Activated CD4-positive, alpha-beta T cell treated with anti-CD3 and anti-CD28 coated beads for 4 hours (primary cell): ENCODE measurements at places on chromosomes 16 and 17.
A peak's percentile ranks its signal among the peaks of the same experiment; 100 is the strongest.

- DNase-seq, result no peak
These were observed 13.4 kb downstream of the CCDC102A start for GRCh38 chr16:57522960-57523359.

GRCh38 chr16:23801378-23801777 lies 34.4 kb upstream of the PRKCB start:
- DNase-seq, result peak; percentile 80

DNA sequence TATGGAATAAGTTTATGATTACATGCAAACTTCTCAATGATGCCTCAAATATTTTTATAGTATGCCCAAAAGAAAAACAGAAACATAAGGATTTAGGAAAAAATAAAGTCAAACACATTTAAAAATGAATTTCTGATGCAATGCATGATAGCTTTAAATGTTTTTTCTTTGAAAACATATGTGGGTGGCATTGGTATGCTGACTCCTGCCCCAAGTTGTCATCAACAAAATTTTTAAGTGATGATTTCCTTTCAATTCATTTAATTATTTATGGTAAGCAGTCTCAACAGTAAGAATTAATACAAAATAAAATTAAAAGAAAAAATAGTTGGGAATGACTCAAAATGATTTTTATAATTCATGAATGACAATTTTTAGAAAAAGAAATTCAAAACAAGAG lies 104.9 kb downstream of the CEP112 start:
- DNase-seq, result no peak

- DNase-seq, result no peak
These were observed 3.1 kb downstream of the EPX start for GRCh38 chr17:58195518-58196123.

DNA sequence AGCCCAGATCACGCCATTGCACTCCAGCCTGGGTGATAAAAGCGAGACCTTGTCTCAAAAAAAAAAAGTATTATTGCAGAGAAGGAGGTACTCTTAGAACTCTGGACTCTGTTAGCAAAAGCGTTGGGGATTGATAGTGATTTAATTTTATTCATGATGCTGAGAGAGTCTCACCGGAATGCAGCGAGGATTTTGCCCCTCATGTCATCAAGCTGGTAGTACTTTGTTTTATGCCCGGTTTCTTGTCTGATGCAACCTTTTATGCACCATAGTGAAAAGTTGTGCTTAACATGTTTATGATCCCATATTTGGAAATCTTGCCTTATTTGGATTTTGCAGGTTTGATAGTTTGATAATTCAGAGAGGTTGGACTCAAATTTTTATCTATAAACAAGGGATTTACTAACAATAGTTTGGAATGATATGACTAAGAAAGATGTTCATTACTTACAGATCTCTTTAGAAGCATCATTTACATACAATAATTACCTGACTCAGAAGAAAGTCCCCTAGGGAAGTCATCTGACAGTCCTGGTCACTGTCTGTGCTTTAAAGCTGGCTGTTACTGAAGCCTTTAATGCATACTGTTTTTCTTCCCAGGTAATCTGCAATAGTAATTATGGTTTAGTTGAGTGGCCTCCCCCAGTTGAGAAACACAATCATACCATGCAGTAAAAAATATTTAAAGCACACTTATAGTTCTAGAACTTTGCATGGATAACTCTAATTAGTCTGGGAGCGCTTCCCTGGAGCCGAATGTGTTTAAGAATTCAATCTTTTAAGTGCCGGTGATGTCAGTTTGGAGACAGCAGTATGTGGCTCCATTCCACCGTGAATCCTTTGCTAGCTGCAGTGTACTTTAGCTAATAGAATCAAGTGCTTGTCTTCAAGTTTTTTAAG lies 120.9 kb downstream of the PRKCA start:
- DNase-seq, result no peak

- DNase-seq, result no peak
These were observed 23.1 kb upstream of the DNAH17 start for GRCh38 chr17:78600181-78600721.

GRCh38 chr16:27543801-27544200 lies 5.9 kb downstream of the GTF3C1 start:
- no peak for DNase-seq

DNA sequence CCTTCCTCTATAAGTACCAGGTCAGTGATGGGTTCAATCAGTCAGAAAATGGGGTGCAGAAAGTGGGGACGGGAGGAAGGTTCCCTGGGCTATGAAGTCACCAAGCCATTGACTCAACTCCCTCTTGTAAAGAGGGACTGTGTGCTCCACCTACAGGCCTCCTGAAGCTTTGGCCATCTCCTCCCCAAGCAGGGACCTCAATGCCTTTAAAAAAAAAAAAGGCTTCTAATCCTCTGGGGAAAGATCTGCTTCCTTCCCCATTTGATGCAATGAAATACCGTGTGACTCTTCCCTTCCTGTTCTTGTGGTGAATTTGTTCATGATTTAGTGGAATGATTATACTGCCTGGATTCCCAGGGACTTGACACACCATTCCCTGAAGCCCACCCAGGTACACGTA lies 30.8 kb downstream of the VWA3A start:
- DNase-seq, result no peak

- DNase-seq, result no peak
These were observed 208.4 kb upstream of the WSB1 start for GRCh38 chr17:27085517-27085916.

GRCh38 chr17:13003454-13003851 lies 14.4 kb downstream of the ELAC2 start:
- no peak for DNase-seq

DNA sequence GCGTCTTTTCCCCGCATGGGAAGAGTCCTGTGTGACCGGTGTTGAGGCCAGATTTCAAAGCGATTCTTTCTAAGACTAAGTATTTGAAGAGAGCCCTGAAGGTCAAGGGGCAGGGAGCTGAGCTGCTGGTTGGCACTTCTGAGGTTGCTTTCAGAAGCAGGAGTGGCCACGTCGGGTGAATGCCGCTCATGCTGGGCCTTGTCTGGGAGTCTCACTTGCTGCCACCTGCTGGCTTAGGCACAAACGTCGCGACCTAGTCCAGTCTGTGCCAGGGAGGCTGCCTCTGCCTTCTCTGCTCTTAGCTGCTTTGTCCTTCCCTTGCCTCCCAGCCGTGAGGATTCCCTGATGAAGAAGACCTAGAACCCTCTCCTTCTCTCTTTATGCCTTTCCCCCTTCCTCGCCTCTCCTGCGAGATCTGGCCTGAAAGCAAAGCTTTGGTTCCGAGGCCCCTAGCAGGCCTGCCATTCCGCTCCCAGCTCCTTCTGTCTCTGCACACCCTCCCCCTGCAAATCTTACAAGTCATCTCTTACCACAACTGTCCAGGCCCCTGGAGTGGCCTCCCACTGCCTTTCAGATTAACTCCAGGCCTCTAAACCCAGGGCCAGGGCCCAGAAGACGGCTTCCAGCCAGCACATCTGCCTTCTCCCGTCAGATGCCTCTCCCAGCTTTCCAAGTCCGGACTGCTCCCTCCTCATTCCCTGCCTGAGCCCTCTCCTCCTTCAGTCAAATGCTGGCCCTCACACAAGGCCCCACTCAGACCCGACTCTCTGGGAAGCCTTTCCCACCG lies 11.4 kb downstream of the CTNS start:
- peak; percentile 29 for DNase-seq

DNA sequence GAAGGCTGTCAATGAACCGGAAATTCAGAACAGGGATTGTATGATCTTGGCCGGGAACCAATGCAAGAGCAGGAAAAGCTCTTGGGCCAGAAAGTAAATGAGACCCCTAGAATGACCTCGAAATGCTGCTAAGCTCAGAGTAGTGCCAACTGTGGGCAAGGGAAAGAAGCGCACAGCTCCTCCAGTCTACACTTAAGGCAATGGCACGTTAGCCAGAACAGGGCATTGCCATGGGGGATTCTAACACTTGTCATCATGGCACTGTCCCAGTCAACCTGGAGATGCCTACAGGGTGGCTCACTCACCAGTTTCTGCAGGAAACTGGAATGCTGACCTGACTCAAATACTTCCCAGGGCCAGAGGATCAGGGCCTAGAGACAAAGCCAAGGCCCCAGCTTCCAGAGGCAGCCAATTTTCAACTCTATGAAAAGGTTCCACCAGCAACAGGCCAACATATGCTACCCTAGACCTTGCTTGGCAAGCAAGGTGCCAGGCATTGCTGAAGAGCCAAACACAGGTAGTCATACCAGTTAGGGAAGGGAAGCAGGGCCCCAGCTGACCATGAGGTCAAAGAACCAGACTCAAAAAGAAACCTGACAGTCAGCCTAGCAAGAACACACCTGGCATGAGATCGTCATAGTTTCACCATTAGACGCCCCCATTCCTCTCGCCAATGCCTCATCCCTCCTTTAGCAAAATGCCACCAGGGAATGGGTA lies 34.9 kb downstream of the ARHGAP17 start:
- DNase-seq, result no peak
